ENCODE measurements at places on chromosomes 2 and 18. TPM values are rescaled to one million over a fixed set of nuclear protein-coding genes. Genes with fewer than 3 reads are reported as not detected.

The COLEC11 gene
- total RNA-seq: 0.29 TPM

The TRIM43 gene
- not detected for total RNA-seq

The PRSS56 gene
- not detected for total RNA-seq

The LYPD6B gene
- 1.3 TPM for total RNA-seq

The RASGRP3 gene
- total RNA-seq: 90.3 TPM

The ALLC gene
- not detected for total RNA-seq

The TCF4 gene
- 344 TPM for total RNA-seq

DNA sequence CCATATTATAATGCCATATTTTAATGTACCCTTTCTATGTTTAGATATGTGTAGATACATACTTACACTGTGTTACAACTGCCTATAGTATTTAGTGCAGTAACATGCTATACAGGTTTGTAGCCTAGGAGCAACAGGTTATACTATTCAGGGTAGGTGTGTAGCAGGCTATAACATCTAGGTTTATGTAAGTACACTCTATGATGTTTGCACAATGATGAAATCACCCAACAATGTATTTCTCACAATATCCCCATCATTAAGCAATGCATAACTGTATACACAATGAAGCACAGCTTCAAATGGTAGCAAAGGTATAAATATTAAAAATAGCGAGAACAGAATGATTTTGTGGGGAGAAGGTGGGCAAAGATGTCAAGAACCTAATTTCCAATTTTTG lies 117.8 kb downstream of the DYM start:
- no peak for DNase-seq

DNA sequence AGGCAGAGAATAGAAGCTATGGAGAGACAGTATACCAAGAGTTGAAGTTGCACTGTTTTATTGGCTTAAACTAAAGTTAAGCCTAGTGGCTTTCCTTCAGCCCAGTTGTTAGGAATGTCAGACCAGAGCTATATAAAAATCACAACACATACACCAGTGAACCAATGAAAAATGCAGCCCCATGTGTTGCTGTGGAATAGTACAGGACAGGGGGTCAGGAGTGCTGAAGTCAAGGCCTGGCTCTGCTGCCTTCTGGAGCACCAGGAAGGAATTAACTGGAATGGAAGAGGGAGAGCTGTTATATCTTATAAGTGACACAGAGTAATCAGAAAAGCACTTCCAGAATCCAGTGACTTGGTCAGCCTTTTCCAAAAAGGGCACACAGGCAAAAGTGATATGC lies 58.9 kb downstream of the OSR1 start:
- DNase-seq: no peak

DNA sequence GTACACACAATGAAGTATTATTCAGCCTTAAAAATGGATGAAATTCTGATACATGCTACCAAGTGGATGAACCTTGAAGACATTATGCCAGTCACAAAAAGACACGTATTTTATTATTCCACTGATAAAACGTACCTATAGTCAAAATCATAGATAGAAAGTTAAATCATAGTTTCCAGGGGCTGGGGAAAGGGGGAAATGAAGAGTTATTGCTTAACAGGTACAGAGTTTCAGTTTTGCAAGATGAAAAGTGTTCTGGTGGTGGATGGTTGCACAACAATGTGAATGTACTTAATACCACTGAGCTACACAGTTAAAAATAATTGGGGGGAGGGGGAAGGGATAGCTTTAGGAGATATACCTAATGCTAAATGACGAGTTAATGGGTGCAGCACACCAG lies 279.0 kb upstream of the STON1 start:
- no peak for DNase-seq

- no peak for DNase-seq
These were observed 66.5 kb downstream of the TNP1 start for GRCh38 chr2:216793386-216793785.

DNA sequence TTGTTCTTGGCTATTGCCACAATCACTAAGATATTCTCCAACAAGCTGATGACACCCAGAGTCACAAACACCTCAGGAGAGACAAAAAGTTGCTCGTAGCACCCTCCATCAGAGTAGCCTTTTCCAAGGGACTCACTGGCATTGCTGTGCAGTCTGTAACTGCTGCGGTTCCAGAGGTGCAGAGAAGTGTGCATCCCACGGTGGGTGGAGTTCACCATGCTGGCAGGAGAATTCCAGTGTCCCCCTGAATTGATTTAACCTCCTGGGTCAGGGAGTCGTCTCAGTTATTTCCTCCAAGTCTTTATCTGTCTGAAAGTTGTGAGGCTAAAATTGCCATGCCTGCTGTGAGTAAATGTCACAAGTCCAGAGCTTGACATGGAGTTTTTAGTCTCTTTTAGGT lies 443 bp downstream of the MC4R start:
- no peak for DNase-seq

DNA sequence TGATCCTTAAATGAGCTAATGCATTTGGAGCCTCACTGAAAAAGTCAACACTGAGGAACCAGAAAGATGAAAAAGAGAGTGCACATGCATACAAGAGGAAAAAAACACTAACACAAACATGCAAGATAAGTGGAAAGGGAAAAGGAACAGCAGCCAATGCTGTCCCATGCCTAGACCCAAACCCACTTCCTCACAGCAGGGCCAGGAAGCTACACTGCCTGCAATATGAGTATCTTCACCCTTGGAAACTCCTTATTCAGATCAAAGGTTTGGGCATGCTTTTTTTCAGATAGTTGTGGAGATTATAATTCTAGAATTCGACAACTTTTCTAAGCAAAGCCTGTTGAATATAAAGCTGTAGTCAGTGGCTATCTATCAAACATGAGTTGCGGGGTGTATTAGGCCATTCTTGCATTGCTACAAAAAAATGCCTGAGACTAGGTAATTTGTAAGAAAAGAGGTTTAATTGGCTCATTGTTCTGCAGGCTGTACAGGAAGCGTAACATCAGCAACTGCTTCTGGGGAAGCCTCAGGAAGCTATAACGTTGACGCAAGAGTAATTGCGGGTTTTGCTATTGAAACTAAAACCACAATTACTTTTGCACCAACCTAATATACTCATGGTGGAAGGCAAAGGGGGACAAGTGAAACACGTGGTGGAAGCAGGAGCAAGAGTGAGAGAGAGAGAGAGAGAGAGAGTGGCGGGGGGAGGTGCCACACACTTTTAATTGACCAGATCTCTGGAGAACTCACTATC lies 138.2 kb downstream of the MBD2 start:
- DNase-seq: no peak

DNA sequence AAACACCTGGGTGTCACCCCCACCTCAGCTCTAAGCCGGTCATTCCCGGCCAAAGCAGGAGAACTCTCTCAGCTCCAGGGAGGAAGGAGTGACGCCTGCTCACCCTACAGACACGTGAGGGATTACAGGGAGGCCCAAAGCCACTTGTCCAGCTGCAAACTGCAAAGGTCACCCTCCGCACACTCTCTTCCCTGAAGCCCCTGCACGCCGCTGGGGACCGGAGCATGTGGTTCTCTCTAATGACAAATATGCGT lies 108.0 kb upstream of the ID2 start:
- no peak for DNase-seq

GRCh38 chr18:24561369-24561965 lies 101.0 kb downstream of the HRH4 start:
- no peak for DNase-seq

GRCh38 chr2:168583064-168583709 lies 127.1 kb downstream of the CERS6 start:
- no peak for DNase-seq

GRCh38 chr18:74791501-74792194 lies 194.0 kb downstream of the ZNF407 start:
- DNase-seq: no peak

- DNase-seq: no peak
These were observed 44.4 kb downstream of the ACVR1 start for GRCh38 chr2:157831573-157832315.

GRCh38 chr18:27202741-27203140 lies 17.6 kb upstream of the CHST9 start:
- no peak for DNase-seq

DNA sequence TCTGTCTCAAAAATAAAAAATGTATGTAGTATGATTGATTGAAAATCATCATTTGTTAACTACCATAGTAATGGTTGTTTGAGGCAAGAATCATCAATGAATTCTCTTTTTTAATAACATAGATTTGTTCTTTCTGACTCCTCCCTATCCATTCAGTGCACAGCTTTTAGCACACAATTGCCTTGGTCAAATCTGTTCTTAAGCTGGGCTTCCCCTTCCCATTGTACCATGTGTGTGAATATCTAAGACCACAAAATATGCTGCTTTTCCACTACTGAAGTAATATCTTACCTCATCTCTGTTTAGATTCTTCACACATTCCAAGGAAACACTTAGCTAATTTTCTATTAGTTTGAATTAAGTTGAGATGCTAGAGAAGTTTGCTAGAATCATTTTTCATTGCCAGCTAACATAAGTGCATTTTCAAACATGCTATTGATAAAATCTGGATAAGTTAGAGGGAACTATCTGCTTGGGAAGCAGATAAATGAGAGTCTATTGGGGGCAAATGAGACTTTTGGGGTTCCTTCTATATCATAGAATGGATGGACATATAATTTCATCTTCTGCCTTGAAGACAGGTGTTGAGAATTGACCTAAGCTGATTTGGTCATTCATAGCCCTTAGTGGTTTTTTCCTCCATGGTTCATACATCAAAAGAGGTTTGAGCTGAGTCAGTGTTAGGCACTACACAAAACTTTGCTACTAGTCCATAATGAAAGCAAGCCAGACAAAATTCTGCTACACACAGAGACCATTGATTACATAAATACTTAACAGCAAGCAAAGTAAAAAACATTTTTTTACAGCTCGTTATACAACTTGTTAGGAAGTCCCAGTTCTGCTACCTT lies 231.9 kb downstream of the PLCL1 start:
- no peak for DNase-seq

DNA sequence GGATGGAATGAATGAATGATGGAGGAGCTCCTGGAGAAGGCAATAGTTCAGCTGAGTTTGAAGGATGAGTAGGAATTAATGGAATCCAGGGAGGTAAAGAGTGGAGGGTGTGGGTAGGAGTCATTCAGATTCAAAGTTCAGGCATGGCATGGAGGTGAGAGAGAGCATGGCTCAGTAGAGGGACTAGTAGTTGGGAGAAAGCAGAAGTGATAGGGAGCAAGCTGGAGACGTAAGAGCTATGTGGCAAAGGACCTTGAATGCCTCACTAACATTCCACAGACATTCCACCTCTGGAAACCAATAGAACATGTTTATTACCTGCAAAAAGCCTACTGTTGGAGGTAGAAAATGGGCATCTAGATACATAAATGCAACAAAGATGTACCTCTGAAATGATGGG lies 170.1 kb downstream of the HAUS1 start:
- no peak for DNase-seq

- no peak for DNase-seq
These were observed 25.5 kb downstream of the CRACDL start for GRCh38 chr2:98910349-98911125.

DNA sequence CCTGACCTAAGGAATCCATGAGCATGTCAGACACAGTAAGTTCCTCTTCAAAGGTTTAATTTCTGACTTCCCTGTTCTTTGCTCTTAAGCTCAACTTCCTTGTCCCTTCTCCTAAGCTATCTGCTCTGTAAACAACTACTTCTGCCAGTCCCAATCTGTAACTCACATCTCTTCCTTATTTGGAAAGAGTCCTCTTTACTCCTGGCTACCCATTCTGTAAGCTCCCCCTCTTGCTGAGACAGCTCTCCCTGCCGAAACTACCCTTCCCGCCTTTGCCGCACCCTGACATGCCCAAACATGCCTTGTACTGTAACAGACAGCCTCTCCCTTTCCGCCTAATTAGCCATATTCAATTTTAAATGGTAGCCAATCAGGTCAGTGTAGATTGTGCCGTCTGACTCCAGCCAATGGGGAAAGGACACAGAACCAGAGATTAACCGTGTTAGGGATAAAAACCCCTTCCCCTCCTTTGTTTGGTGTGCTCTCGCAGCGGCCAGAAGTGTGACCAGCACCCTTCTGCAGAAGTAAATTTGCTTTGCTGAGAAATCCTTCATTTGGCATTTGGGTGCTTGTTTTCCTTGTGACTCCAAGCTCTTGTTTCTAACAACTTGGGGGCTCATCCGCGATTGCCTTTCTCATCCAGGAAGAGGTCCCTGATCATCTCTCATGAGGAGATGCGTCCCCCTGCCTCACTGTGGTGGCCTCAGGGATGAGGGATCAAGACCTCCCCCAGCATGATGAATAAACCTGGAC lies 49.0 kb downstream of the PIAS2 start:
- DNase-seq: no peak

DNA sequence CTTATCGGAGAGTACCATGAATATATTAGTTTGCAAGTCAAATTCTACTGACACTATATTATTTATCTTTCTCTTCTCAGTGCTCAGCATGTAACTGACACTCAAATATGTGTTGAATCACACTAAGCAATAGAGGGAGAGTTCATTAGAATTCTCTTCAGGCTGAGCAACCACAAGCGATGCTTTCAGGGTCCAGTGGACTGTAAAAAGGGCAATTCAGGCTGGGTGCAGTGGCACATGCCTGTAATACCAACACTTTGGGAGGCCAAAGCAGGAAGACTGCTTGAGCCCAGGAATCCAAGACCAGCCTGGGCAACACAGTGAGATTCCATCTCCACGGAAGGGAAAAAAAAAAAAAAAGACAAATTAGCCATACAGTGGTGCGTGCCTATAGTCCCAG lies 16.3 kb downstream of the PDE6D start:
- DNase-seq: no peak

DNA sequence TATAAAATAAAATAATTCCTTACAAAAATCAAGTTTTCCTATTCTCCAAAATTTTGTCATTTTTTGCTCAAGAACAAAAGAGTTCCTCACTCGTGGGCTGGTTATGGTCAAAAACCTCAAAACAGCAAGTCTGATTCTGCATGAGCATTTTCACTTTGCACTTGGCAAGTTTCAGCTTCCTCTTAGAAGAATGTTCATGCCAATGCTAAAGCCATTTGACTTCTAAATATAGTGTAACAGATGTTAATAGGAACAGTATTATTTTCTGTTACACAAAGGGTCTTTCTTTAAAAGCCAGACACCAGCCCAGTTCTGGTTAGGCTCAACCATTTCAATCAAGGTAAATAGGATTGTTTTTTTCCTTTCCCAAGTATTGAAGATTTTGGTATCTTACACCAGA lies 261.3 kb upstream of the CCDC68 start:
- no peak for DNase-seq
